ENCODE measurements at places on chromosomes 2 and 18.
A peak's percentile ranks its signal among the peaks of the same experiment; 100 is the strongest.

DNA sequence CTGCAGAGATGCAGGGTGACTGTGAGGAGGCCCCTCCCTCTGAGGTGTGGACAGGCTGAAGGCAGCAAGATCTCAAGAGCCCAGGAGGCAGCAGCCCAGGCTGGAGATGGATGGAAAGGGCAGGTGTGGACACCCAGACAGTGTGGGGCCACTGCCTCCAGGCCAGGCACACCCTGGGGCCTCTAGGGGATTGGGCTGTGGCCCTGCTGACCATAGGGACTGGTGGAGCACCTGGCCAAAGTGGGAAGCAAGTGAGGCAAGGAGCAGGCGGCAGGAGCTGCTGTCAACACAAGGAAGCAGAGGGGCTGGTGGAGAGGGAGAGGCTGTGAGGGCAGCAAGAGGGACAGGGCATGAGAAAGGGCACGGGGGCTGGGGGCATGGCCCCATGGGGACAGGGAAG, 10.8 kb downstream of the SNED1 start:
- no peak for DNase-seq

DNA sequence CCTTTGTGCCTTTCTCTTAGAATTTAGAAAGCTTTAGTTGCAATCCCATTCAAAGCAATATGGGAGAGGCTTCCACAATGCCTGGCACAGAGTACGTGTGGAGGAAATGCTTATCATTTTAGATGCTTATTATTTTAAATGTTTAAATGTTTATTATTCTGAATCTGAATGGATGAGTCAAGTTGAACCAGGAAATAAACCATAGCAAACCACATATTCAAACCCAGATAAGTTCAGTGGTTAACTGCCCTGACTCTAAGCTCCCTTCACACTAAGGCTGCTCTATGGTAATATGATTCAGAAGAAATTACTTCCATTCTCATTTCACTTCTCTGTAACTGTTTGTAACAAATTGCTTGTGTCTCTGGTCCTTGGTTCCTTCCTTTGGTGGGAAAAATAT, 5.2 kb upstream of the PPP4R1 start:
- no peak for DNase-seq

- DNase-seq = no peak
These were observed 31.4 kb downstream of the POLR1A start for GRCh38 chr2:86074256-86074655.

DNA sequence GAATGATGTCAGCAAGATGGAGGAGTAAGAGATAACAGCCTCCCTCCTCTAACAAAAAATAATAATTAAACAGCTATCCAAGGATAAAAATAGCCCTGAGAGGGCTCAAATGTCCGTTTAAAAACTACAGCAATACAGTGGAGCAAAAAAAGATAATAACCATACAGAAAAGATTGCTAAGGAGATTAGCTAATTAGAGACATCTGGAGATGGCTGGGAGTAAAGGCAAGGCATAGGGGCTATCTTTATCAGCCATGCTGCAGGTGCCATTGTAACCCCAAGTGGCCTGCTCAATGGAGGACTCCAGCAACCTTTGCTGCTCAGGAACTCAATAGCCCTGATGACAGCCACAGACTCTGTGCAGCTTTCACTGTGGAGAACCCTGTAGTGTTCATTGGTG, 42.7 kb downstream of the MDH1 start:
- DNase-seq = no peak

DNA sequence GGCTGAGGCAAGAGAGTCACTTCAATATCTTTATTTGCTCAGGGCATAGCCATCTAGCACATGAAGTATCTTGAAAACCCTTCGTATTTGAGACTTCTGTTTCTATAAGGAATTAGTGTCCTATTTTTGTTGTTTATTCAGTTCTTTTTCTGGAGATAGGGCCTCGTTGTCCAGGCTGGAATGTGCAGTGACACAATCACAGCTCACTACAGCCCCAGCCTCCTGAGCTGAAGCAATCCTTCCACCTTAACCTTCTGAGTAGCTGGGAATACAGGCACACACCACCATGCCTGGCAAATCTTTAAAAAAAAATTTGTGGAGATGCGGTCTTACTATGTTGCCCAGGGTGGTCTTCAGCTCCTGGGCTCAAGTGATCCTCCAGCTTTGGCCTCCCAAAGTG, 50.6 kb downstream of the PSMD14 start:
- no peak for DNase-seq

GRCh38 chr2:157415591-157416101, 28.2 kb downstream of the CYTIP start:
- no peak for DNase-seq

DNA sequence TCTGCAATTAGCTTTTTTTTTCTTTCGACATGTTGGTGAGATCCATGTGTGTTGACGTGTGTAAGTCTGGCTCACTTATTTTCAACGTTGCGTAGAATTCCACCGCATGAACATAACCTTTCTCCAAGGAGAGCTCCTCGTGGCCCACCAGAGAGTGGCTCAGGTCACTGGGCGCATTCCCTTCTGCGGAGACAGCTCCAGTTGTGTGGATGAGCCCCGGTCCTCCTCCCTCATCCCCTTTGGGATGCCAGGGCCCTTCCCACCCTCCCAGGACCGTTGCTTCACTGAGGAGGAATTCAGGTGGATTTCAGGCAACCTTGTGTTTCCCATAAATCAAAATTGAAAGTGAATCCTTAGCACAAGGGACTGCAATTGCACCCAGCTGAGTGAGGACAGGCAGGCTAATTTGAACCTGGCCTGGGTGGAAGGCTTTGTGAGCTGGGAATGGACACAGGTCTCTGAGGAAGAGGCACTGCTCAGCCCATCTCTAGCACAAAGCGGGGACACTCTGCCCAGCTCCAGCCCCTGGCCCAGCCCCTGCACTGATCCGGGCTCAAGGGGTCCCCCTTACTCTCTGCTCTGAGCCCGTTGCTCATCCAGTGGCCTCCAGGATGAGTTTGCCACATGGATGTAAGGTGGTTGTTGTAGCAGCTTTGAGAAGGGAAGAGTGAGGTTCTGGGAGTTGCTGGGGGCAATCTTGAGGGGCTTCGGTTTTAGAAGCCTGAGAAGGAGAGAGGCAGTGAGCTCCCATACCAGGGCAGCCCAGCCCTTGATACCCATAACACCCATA, 57.8 kb upstream of the HAAO start:
- DNase-seq = no peak

- DNase-seq = no peak
These were observed 879 bp upstream of the ADAM23 start for GRCh38 chr2:206442474-206442832.

DNA sequence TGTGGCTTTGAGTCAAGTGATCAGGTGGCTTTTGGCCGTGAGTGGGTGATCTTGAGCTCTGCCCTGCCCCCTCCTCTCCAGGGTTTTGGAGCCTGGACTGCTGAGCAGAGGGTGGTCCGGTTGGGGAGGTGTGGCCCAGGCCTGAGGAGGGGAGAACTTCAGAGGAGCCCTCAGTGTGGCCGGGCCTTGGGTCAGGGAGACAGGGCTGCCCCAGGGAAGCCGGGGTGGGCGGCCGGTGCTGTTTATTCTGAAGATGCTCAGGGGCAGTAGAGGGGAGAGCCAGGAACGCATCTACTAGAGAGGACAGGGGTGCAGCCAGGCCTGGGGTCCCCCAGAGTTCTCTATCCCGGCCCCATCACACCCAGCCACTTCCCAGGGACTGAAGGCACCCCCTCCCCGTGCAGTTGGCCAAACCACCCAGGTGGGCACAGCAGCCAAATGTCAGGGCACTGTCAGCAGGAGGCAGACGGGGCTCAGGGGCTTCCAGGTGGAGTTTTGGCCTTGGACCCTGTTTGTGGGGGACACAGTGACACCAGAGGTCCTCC, 963 bp downstream of the ERFE start:
- DNase-seq = no peak

GRCh38 chr2:105187531-105187930, 54.0 kb upstream of the GPR45 start:
- DNase-seq = no peak

DNA sequence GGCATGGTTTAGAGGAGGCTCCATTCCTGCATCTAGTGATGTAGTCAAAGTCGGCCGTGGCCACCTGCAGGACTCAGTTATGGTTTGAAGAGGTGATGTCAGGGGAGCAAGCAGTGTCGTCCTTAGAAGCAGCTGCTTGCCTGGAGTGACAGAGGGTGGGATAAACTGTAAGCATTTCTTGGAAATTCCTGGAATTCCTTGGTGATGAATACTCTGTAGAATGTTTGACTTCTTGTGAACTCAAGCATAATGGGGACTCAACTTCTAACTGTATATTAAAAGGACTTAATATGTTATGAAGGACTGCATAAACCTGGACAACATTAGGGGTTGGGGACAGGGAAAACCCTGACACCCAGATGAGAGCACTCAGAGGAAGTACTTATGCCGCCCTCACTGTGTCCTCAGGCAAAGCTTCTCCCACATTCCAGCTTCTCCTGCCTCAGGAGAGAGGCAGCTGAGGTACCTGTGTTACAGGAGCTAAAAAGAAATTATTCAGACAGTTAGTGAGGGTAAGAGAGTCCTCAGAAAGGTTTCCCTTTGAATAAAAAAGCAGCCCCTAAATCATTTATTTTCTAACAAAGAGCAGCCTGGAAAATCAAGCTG, 459.9 kb upstream of the CELF4 start:
- no peak for DNase-seq

- DNase-seq = no peak
These were observed 215.7 kb downstream of the MCFD2 start for GRCh38 chr2:46699934-46700256.

DNA sequence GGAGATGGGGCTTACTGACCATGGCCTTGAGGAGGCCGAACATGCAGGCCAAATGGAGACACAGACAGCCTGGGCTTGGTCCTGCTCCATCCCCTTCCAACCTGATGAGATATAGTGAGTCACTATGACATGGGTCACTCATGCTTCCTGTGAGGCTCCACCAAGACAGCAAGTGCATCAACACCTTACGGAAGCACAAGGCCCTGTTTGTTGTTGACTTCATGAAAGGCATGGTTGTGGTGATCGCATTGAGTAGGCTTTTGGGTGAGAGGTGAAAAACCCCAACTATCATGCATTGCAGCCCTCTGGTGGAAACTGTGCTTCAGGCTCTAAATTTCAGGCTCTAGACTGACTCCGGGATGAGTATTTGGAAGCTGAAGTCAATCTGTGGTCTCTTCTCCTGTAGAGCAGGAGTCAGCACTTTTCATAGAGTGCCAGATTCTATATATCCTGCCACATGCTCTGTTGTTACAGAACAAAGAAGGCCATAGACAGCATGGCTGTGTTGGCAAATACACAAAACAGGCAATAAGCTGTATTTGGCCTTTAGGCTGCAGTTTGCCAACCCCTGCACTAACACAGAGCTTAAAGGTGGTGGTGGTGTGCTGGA, 10.1 kb downstream of the IL37 start:
- DNase-seq = no peak

DNA sequence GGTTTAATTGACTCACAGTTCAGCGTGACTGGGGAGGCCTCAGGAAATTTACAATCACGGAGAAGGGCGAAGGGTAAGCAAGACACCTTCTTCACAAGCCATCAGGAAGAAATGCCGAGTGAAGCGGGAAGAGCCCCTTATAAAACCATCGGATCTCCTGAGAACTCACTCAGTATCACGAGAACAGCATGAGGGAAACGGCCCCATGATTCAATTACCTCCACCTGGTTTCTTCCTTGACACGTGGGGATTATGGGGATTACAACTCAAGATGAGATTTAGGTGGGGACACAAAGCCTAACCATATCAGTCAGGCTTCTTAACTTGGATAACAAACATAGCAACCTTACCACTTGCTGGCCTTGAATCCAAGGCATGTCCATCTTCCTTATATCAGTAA, 289.0 kb upstream of the STON1 start:
- no peak for DNase-seq

- no peak for DNase-seq
These were observed 73.6 kb upstream of the NCK2 start for GRCh38 chr2:105671156-105671555.

GRCh38 chr2:128435576-128436478, 117.2 kb upstream of the HS6ST1 start:
- peak; percentile 5 for DNase-seq

- DNase-seq = peak; percentile 12
These were observed 196.8 kb downstream of the NDUFA10 start for GRCh38 chr2:239828192-239828972.

DNA sequence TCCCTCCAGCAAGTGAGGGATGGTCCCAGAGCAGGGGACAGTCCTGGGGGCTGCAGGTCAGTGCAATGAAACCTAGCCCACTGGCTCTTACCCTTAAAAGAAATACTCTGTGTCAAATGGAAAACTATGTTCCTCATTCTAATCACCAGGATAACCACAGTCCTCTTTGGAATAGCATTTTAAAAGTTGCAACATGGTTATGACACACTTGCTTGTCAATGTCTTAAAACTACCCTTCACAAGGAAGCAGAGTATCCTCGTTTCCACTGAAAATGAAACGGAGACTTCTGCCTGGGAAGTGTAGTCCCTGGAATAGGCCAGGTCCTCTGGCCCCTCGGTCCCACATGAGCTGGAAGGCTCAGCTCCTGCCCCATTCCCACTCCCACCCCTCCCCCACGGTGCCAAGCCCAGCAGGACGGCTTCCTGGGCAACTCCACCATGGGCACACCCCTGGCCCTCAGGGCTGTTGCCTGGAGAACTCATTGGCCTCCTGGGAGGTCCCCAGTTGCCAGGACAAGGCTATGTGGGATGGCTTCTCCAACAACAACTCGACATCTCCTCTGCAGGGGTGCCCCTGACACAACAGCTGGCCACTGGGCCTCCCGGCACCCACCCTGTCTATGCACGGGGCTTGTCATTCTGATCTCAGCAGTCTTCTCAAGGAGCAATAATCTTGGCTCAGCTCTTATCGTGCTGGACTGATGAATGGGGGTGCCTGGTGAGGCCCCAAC, 38.3 kb upstream of the ST3GAL5 start:
- no peak for DNase-seq

- DNase-seq = no peak
These were observed 126.0 kb downstream of the ZNF236 start for GRCh38 chr18:76948345-76948744.

DNA sequence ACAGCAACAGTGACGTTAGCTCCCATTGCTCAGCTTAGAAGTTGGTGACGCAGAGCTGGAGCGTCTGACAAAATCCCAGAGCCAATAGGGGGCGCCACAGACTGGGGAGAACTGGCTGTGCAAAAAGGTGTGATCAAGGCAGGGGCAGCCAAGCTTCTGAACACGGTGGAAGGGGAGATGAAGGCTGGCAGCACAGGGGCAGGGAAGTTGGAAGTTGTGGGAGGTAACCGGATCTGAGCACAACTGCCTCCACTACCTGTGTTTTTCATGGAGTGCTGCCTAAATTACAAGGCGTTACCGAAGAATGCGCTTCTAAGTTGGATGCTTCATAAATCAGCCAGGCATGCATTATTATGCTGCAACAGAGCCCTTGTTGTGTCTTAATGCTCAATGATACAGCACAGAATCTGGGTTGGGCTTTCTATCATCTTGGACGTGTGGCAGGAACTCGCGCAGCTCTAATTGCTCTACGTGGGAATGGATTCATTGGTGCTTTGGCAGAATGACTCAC, 370.0 kb downstream of the SLC4A3 start:
- peak; percentile 14 for DNase-seq
